Fibroblast of skin of left biceps (primary cell): ENCODE measurements at places on chromosomes 5 and 9.

DNA sequence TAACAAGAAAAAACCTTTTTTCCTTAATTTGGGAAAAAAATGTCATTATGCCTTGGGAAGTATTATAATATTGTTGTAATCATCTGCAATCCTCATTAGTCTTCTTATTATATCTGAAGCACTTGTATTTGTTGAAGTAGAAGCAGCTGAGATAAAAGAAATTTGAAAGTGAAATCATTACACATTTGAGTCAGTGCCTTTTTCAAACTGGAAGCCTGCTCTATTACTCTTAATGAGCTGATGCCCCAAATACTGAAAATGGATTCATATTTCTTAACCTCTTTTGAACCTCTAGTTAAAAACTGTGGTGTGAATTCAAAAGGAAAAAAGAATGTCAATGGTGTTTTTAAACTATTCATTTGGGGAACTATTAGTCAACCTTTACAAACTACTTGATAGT is 1027.7 kb downstream of the NR2F1-AS1 start:
- no peak for DNase-seq

DNA sequence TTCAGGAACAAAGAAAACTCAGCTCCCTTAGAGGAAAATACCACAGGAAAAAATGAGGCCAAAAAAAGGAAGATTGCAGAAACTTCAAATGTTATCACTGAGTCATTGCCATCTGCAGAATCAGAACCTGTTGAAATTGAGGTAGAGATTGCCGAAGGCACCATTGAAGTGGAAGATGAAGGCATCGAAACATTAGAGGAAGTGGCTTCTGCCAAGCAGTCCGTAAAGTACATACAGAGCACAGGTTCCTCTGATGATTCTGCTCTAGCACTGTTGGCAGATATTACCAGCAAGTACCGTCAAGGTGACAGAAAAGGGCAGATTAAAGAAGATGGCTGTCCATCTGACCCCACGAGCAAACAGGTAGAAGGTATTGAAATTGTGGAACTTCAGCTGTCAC is 30.8 kb upstream of the NIM1K start:
- DNase-seq, result no peak

GRCh38 chr5:96750110-96750822 is 57.5 kb downstream of the ERAP1 start:
- no peak for DNase-seq

- no peak for DNase-seq
Observed at GRCh38 chr5:53424686-53425615, 55.5 kb upstream of the FST start.

DNA sequence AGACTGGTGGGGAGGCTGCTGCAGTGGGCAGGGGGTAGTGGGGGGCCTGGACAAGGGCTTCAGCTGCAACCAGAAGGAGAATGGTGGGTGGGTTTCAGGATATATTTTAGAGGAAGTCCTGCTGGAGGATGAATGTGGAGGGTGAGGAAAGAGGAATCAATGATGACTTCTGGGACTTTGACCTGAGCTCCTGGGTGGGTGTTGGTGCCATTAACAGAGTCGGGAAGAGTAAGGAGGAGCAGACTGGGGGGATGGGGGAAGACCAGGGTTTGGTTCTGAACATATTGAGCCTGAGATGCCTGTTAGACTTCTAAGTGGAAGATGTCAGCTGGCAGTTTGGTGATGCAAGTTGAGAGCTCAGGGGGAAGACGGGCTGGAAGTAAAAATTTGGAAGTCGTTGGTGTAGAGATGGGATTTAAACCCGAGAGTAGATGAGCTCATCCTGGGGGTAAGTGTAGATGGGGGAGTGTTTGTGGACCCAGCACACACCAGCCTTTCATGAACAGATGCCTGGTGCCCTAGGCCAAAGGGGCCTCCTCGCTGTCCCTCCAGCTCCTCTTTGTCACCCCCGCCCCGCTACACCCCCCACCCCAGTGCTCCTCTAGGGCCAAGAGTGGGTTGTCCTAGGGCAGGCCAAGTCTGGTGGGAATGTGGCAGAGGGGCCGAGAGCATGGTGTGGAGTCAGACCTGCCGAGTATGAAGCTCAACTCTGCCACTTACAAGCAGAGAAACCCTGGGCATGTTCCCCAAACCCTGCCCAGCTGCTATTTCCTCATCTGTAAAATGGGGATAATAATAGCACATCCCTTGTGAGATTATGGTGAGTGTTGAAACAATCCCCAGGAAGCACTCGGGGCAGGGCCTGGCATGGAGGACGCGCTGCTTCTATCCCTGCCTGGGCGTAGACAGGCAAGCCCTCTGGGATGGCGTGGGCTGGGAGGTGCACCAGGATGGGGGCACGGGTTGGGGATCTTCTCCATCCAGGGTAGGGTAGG is 4.0 kb downstream of the DNM1 start:
- no peak for DNase-seq

DNA sequence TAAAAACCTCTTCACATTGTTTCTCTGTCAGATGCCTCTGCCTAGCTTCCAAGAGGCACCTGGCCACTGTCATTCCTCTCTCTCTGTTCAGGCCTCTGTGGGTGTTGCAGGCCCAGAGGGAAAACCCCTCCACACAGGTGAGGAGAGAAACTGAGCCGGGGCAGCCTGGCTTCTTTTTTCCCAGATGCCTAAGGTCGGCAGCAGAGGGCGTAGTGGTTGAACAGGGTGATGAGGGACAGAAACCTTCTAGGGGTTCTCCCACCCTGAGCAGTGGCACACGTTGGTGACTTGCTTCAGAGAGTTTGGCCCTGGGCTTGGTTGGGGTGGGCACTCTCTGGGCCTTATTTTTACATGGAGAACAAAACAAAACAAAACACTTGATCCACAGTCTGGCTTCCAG is 12.2 kb downstream of the IL9 start:
- DNase-seq, result no peak

GRCh38 chr9:26412446-26412845 is 480.2 kb downstream of the CAAP1 start:
- DNase-seq, result no peak

DNA sequence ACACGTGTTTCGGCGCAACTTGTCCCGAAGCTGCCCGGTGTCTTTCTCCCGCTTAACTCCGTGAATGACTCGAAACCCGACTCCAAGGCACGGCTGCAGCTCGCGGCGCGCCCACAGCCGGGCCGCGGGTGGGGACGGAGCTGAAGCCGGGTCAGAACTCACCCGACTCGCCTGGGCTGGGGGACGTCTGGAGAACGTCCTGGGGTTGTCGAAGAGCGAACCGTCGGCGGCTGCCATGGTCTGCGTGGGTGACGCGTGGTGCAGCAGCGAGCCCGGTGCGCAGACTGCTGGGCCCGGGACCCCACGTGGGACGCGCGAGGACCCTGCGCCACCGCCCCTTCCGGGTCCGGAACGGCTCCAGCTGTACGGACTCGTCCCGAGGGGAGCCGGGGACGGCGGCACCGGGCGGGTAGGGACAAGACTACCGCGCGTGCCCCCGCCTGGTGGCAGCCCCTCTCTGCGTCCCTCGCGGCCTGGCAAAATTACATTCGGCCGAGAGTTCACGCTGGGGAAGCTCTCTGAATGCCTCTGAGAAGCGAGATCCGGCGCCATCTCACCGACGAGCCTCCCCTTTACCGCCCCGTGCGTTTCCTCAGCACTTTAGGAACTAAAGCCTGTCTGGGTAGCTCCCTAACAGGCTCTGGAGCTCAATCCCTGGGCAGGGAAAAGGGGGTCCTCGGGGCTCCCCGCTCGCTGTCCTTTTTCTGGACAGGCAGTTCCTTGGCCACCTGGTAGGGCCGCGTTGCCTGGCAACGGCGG is at the start of gene DDX31:
Gene DDX31 (minus strand): TSS at position 286 of the 759 bp plus-strand sequence. CDS start 49 bp downstream, at position 237.
- DNase-seq, result peak; percentile 53

DNA sequence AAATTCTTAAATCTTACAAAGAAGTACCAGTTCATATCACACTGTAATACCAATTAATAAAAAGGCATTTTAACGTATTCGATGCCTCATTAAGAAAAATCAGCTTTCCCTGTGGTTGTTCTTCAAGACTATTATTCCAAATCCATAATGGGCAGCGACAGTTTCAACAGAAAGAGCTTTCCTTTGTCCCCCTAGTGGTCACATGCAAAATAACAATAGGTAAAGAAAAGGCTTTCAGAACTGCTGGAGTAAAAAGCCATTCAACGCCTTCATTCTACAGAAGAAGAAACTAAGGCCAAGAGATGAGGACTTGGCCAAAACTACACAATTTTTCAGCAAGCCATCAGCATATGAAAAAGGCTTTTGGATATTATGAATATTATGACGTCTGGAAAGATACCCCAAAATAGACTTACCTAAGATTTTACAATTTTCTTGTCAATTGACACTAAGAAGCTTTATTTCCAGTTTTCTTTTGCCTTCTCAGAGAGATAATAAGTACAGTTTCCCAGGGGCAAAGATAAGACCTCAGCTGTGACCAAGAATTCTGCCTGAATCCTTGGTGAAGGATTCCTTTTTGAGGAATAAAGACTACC is 6.7 kb upstream of the CDH6 start:
- no peak for DNase-seq

DNA sequence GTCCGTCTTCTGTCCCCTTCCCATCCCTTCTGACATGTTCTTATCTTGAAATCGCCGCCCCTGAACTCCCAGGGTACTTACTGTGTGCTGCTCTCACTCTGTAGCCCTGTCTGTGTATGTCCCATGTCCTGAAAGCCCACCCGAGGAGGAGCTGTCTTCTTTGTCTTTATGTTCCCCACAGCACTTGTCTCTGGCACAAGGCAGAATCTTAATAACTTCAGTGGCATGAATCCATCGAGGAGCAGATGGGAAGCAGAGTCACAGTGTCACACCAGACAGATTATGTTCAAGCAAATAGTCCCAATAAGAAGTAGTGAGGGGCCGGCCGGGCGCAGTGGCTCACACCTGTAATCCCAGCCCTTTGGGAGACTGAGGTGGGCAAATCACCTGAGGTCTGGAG is 29.7 kb upstream of the LTC4S start:
- no peak for DNase-seq

- no peak for DNase-seq
Observed at GRCh38 chr9:122785269-122785668, 3.5 kb upstream of the OR5C1 start.

- DNase-seq, result no peak
Observed at GRCh38 chr9:75988663-75989062, 98.2 kb downstream of the PCSK5 start.

DNA sequence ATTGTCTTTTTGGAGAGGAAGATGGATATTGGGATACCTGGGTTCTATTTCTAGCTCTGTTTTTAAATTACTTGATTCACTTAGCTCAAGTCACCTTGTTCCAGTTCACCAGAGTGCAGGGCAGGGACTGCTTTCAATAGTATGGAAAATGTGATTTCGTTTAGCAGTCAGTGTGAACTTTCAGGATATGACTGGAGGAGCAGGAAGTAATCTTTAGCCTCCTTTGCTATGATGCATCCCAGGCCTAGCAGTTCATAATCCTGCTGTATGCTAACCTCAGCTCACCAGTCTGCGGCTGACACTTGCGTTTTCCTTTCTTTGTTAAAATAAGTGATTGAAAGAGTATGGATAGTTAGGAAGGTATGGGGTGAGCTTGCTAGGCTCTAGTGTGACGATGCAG is 169.7 kb downstream of the ARHGAP26 start:
- DNase-seq, result no peak

DNA sequence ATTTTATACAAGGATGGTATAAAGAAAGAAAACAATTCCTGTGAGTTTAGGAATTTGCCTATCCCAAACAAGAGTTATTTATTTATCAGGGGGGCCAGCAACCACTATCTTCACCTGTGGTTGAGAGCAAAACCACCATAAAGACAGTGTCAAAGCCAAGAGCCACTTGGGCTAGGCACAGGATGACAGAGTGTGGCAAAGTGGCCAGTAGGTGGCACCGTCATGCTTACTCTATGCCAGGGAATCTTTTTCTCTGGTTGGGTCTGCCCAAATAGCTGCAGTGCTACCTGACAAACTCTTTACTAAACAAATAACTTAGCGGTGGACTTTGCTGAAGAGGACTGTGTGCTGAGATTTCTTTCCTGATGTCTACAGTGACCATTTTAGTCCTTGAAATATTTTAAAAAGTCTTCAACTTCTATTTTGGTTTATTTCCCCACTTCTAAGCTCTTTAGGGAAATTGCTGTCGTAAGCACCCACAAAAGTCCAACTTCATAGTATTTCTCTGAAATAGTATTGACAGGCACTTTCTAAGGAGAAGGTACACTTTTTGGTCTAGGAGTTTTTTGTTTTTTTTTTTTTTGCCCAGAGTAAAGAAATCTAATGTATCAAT is 285.0 kb downstream of the RFX3 start:
- DNase-seq, result peak; percentile 15
